ENCODE measurements at places on chromosomes 3 and 15.

- no peak for DNase-seq
These were observed 6.9 kb upstream of the PSMA4 start for GRCh38 chr15:78533331-78533730.

DNA sequence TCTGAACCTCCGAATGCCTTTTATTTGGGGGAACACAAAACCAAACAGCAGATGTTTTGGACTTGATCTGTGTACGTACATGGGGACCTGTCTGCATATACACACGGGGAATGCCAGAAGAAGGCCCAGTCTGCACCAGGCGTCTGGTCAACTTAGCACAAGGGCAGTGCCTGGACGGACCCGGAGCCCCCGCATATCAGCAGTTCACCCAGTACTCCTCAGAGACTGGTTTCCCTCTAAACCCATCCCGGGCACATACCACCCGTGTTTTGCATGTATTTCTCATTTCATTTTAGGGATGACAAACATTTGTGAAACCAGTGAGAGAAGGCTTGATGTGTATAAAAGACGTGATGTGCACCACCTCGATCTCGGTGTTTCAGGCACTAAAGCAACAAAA lies 49.7 kb downstream of the KLHL25 start:
- DNase-seq, result no peak

DNA sequence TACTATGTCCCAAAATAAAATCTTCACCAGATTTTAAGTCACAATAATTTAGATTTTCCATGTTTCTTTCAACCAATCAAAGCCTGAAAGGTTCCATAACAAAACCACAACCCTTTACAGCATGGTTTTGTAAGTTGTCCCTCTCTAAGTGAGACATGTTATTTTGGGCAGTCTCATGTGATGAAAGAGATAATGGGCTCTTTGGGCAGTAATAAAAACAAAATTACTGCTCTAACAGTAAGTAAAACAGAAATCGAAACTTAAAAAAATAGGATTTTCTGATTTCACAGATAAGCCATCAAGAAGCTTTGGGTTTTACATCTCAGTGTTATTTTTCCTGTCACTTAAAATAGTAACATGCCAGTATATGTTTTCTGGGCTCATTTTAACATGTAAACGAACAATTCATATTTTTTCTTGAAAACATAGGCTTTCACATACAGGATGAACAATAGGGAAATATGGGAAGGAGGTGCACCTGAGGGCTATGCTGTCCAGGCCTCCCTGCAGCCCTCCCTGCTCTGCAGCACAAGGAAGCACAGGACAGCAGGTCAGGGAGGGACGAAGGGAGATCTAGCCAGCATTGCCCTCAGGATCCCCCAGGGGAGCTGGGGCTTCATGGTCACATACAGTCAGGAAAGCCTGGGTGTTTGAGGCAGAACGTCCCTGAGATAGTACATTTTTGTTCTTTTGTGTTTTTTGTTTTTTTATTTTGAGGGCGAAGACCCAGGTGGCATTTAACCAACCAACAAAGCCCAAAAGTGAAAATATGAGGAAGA lies 157.4 kb downstream of the SHOX2 start:
- DNase-seq, result no peak

- no peak for DNase-seq
These were observed 89.0 kb downstream of the WDR76 start for GRCh38 chr15:43915631-43916325.

DNA sequence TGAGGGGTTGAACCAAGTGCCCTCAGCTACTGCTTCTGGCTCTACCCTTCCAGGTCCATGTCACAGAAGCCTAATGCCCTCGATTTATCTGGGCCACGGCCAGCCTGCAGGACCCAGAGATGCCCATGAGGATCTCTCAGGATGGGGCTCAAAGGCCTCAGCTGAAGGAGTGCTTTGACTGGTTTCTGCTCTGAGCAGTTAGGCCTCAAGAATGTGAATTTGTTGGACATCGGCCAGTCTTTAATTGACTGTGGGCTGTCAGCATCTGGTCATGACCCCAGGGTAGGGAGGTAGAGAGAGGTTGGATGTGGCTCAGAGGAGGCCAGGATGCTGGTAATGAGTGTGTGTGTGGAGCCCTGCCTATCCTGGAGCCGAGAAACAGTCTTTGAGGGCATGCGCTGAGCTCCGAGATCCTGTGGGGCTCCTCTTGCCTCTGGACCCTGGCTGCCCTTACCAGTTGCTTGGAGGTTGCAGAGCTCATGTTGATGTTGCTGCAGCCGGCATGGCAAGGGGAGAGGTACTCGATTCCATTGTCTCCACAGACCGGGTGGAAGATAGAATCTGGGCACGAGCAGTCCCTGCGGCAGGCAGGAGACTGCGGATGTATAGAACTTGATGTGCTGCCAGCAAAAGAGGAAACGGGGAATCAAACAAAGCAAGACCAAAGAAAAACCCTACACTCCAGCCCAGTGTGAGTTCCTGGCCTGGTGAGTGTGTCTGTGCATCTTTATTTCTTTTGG lies 49.1 kb upstream of the RAB6B start:
- peak; percentile 46 for DNase-seq

All from stomach (tissue), 19 donors.